ENCODE measurements at places on chromosomes 13 and 19. TPM values are rescaled to one million over a fixed set of nuclear protein-coding genes. Genes with fewer than 3 reads are reported as not detected.

The TIMM44 gene
- total RNA-seq, result 77.6 TPM

DNA sequence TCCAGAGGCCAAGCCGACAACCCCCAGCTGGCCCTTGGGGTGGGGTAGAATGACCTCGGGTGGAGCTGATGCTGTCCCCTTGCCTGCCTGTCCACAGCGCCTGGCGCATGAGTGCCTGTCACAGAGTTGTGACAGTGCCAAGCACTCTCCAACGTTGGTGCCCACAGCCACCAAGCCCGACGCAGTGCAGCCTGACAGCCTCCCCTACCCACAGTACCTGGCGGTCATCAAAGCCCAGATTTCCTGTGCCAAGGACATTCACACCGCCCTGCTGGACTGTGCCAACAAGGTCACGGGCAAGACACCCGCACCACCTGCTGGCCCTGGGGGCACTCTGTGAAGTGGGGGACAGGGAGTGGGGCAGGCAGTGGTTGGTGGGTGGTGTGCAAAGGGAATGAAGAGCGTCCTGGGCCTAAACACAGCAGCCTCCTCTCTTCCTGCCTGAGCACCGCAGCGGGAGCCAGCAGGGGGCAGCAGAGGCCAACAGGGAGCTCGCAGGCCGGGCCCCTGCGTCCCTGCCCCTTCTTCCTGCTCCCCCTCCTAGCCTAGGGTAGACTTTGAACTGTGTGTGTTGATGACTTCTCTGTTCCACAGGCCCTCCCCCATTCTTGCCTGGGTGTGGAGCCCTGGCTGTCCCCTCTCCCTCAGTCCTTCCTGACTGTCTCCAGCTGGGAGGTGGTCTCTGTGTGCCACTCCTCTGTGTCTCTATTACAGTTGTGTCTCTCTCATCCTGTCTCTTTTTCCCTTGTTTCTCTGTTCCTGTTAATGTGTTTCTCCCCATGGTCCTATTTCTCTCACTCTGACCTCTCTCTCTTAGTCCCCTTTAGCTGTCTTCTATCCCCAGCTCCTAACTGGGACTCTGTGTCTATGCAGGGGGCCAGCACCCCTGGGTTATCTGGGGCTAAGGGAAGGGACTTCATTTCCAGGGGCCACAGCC is 6.5 kb downstream of the MED29 start:
- peak overlapping the region; percentile 92 for H3K27ac ChIP-seq
- no peak for DNase-seq
- no peaks in the 10 kb centered on the region for H3K27me3 ChIP-seq
- H3K4me3 ChIP-seq, result peak overlapping the region; percentile 42
- peaks cover 13% of the 10 kb centered on the region for H3K4me1 ChIP-seq

GRCh38 chr19:7301525-7301924 is 7.3 kb upstream of the INSR start:
- DNase-seq, result no peak
- H3K27ac ChIP-seq, result no peak overlapping the region
- H3K36me3 ChIP-seq, result no peaks in the 10 kb centered on the region
- H3K4me3 ChIP-seq, result no peak overlapping the region
- no peaks in the 10 kb centered on the region for H3K4me1 ChIP-seq

The SERP2 gene
- 3.9 TPM for total RNA-seq

The GPI gene
- total RNA-seq, result 112 TPM

Measured in thoracic aorta (tissue), 2 donors.